WERI-Rb-1 (cell line): ENCODE measurements at places on chromosomes 5 and 9.

DNA sequence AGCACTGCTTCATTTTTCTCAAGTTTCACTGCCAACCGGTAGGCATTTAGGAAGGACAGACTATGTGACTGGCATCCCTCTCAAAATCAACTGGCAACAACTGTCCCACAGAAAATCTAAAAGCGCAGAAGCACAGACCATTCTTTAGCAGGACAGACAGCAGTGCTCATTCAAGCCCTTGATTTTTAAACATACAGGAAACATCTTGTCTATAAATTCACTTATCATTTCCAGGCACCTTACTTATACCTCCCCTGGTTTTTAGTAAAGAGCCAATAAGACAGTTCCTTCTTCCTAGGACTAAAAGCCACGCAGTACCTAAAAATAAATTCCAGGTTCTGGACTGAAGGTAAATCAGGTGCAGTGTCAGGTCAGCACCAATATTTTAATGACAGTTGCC, 343.2 kb upstream of the WWC1 start:
- no peak for DNase-seq

- no peak for DNase-seq
Measured at GRCh38 chr5:158943569-158943968, 156.1 kb downstream of the EBF1 start.

DNA sequence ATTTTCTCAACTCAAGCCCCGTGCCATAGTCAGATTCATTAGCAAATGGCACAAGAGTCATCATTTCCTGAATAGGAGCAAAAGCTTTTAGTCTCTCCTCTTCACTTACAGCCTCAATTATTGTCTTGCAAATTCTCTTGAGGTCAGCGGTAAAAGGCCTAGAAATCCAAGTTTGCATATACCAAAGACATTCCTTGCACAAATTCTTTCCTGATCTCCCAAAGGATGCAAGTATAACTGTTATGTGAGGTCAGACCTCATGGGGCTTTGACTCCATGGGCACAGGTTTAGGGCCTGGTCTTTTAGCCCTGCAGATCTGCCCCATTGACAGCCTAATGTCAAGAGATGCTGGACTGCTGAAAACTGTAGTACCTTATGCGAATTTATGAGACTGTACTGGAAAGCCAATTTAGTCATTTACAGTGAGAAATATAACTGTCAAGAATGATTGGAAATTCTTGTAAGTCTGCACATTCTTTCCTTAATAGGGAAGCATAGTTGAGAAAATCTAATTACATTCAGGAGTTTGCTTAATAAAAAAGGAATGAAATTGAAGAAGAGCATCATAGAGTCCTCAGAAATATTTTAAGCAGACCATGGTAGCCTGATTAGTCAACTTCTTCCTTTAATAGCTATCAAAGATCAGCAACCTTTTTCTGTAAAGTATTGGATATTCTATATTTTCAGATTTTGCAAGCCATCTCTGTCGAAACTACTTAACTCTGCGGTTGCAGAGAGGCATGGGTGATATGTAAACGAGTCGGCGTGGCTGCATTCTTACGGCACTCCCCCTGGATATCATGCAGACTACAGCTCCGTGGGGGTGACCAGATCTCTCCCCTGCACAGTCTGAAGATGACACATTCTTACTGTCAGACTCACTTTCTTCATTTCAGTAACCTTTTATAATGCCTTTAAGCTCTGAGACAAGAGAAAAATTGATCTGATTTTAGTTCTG, 45.2 kb downstream of the GCNT4 start:
- DNase-seq, result no peak

DNA sequence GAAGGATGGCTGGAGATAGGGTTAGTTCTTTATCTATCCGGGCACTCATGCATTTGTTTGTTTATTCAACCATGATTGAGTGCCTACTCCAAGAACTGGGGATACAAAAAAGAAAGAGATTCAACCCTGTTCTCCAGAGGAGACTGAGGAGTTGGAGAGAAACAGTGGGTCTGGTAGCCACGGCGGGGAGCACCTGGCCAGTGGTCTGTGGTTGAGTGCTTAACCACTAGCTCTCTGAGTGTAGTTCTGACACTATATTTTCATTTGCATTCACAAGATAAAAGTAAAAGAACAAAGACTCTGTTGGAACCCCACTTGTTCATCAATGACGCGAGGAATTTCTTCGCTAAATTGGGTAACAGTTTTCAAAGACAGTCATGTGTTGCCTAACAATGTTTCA, 295.5 kb upstream of the MSX2 start:
- DNase-seq, result no peak

DNA sequence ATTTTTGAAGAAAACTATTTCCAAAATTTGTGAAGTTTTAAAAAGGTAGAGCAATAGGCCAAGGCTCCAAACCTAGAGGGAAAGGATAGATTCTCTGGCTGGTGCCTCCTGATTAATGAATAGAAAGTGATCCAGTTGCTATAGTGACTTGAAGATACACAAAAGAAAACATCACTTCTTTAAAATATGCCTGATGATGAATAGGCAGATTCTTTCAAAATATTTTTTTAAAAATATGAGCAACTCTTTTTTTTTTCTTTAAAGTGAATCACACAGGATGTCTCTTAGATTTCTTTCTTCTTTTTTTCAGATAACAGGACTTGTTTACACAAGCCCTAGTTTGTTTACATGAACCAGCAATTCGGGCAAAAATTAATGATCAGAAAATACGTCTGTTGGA, 124.4 kb downstream of the RFK start:
- no peak for DNase-seq

DNA sequence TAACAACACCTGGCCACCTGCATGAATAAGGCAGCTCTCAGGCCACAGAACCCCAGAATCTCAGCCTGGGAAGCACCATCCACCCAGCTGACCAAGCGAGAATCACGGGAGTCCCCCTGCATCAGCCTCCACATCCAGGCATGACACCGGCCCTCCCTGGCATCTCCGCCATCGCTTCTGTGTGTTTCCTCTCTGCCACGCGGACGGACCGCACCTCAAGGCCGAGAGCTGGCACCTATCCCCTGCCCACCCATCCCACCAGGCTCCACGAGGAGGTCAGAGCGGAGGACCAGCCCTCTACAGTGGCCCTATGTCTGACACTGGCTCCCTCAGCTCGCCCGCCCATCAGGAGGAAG, 134.7 kb downstream of the COL23A1 start:
- no peak for DNase-seq

DNA sequence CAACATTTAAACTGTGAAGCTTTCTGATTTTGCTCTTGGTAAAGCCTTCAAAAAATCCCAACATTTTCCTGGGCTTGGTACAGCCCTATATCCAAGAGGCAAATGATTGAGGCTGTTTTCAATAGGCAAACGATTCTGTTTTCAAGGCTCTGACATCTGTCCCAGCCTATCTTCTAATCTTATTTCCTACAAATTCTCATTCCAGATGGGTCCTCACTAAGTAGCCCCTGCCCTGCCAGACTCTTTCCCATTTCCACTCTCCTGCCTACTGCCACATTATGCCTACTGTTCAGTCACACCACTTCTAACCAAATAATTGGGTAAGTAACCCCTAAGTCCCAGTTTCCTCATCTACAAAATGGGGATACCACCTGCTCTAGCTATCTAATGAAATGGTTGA, 3.5 kb downstream of the GBA2 start:
- no peak for DNase-seq

- DNase-seq, result no peak
Measured at GRCh38 chr5:82512025-82512424, 233.9 kb upstream of the RPS23 start.

DNA sequence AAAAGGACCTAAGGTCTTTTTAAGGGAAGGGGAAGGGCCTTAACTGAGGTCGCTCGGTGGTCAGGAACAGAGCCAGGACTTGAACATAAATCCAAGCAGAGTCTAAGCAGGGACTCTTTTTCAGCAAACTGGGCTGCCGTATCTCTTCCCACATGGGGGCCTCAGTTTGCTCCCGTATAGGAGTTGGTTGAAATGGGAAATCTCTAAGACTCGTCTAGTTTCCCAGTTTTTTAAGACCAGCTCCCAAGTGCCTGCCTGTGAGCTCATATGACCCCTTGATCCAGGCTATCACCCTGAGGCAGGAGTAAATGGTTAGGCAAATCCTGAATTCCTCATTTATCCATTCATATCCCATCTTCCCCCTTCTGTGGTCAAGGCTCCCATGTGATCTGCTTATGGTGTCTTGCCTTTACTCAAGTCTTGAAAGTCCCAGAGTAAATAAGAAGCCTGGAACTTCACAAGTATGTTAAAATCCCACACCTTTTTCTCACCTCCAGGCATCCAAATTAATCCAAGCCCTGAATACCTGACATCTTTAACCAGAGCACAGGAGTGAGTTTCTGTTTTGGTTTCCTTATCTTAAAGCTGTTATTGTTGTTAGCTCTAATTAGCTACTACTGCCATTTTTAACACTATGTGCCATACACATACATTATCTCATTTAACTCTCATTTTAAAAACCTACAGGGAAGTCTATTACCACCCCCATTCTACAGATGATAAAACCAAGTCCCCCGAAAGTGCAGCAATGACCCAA, 3.0 kb downstream of the ARSI start:
- DNase-seq, result peak; percentile 40

DNA sequence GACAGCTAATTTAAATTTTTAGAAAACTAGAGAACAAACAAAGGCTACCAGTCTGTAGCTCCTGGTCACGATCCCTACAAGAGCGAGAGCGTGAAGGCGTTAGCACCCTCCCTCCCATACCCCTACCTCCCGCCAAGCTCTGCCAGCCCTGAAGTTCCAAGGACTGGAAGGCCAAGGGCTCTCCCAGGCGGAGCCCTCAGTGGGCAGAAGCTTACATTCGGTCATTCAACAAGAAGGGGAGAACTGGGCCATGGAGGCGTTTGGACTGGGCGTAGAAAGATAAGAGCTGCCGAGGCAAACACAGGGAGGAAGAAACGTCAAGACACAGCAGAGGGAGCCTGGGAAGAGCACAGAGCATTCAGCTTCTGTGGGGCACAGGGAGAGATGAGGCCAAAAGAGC, 3.0 kb downstream of the MXD3 start:
- DNase-seq, result no peak

DNA sequence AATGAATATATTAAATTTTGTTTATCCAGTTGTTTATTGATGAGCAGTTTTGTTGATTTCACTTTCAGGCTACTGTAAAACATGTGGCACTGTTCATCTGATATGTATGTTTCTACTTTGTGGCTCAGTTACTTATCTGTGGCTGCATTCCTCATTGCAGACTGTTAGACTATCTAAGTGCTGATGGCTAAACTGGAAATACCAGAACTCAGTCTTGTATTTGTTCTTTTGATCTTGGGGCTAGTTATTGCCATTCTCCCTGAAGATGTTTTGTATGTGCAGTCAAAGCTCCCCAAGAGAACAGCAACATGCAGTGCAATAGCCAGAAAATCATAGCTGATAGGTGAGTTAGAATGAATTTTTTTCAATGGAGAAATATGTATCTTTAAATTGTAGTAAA, 162.2 kb downstream of the GADD45G start:
- DNase-seq, result no peak

DNA sequence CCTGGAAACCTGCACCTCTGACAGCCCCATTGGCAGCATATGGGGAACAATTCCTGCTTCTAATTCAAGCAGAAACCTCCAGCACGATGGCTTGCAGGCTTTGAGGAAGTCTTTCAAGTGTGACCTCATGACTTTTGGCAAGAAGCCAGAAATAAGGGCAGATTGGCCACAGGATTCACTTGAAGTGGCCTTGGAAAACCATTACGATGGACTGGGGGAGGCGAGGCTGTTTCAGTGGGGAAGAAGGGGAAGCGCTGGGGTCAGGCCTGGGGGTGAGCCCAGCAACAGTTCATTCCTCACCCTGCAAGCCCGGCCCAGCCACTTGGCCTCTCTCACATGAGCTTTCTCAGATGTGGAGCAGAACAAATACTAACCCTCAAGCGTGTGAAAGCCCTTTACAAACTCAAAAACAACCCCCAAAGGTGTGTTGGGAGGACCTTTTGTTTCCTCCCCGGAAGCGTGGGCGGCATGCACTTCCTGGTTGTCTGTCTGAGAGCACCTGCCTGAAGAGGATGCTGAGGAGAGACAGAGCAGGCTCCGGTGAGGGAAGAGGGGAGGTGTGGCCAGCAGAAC, 26.9 kb upstream of the EEIG1 start:
- peak; percentile 48 for DNase-seq

GRCh38 chr5:14369780-14370179, 211.8 kb upstream of the OTULINL start:
- DNase-seq, result no peak

DNA sequence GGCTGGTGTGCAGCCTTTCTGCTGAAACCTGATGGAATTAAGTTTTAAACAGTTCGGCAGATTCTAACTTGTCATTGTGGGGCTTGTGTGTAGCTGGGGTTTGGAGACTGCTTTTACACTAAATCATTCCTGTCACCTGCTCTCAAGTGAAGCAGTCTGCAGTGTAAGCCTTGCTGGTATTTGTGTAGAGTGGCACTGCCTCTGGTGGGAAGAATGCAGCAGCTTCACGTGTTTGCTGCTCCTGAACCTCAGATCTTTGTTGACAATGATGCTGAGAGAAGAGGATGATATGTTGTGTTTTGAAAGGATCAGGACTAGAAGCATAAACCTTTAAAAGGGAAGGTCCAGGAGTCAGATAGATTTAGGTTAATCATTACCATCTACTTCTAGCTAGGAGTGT, 88.1 kb downstream of the KDM4C start:
- DNase-seq, result no peak

DNA sequence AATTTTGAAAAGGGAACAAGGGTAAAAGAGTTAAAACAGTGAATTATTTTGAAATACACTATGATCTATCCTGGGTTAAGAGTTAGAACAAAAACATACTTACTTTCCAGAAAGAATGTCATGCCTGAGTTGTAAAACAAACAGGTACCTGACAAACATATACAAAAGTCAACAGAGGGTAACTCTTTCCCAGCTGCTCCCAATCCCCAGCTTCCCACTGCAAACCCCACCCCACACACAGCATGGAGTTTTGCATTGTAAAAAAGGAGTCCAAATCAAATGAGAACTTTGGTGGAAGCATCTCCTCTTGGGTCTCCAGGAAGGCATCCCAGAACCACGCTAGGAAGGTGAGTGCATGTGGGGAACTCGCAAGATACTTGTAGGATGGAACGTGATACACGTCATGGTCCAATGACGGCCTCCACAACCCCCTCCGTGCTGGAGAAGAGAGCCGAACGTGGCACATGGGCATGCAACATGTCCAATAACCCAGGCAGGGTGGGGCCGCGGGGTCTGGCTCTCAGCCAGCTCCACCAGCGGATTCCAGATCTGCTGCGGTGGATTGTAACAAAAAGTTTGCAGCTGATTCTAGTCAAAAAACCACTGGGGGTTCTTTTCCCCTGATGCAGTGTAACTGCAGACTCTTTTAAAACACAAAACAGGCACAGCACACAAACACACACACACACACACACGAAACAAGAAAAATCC, 55.8 kb downstream of the EPB41L4B start:
- DNase-seq, result no peak

- no peak for DNase-seq
Measured at GRCh38 chr5:79069488-79070349, at the start of the genes BHMT2 and DMGDH. Gene BHMT2, plus strand, starts transcription at chr5:79069767. Its CDS starts 16 bp downstream, at chr5:79069783. Gene DMGDH, minus strand, starts transcription at chr5:79069674. Its CDS starts 54 bp downstream, at chr5:79069620.

DNA sequence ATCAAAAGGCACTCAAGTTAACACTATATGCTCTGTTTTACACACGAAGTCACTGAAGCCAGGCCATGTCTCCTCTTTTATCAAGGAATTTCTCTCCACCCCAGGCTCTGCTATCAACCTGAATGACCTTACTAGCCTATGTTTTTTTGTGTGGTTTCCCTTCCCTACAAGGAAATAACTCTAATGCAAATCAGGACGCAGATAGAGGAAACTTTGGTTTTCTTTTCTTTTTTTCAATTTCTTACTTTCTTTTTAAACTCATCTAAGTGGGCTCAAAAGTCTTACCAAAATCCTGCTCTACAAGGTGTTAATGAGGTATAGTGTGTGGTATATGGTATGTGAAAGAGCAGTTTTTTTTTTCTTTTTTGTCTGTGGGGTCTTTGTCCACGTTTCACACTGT, 5.5 kb upstream of the SLC46A2 start:
- DNase-seq, result no peak
